ENCODE measurements at places on chromosomes 5 and 9.

- peak; percentile 69 for DNase-seq
Observed at GRCh38 chr5:1783216-1783554, 16.5 kb downstream of the MRPL36 start.

DNA sequence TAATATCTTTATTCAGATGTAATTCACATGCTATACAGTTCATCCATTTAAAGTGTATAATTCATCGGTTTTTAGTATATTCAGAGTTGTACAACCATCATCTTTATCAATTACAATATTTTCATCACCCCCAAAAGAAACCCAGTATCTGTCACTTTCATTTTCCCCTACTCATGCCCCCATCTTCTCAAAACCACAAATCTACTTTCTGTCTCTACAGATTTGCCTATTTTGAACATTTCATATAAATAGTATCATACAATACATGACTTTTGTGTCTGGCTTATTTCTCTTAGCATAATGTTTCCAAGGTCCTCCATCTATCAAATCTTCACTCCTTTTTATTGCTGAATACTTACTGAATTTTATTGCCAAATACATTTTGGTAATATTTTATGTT is 305.1 kb upstream of the SGCD start:
- DNase-seq = no peak

DNA sequence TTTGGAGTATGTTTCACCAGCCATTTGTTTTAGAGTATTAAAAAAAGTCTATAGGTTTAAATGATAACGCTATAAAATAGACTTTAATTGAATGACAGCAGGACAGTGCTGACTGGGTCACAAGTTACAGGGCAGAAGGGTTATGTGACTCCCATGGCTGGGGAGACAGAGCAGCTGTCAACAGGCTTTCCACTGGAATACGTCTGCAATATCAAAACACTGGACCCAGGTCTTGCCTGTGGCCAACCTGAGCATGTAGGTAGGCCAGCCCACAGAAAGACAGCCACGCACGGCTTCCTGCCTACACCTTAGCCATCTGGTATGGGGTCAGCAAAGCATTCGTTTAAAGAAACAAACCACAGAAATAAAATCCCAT is 80.7 kb downstream of the OTULIN start:
- DNase-seq = no peak

DNA sequence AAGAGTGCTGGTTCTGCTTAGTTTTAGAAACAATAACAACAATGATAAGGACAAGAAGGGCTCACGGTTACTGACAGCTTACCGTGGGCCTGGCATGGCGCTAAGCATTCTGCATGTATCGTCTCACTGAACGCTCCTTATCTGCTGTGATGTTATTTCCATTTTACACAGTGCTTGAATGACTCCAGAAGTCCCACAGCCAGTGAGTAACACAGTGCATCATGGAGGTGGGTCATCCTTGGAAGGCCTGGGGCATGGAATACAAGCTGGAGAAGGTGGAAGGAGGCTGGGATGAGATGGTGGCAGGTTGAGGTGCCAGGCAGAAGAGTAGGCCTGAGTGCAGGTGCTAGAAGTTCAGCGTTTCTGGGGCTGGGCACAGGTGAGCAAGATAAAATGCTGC is 36.5 kb upstream of the FAT2 start:
- no peak for DNase-seq

DNA sequence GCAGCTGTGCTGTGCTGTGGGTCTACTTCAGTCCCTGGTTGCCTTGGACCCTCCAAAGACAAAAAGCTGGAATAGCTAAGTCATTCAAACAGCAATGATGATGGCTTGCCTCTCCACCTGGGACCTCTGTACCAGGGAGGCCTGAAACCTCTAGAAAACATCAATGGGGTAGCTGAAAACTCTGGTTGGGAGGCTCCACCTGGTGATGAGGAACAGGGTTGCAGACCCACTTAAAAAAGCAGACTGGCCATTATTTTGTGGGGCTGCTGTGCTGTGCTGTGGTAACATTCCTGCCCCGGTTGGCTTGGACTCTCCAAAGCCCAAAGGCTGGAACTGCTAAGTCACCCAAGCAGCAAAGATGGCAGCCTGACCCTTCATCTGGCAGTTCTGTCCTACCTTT is 839.3 kb upstream of the ARRDC3 start:
- DNase-seq = no peak

DNA sequence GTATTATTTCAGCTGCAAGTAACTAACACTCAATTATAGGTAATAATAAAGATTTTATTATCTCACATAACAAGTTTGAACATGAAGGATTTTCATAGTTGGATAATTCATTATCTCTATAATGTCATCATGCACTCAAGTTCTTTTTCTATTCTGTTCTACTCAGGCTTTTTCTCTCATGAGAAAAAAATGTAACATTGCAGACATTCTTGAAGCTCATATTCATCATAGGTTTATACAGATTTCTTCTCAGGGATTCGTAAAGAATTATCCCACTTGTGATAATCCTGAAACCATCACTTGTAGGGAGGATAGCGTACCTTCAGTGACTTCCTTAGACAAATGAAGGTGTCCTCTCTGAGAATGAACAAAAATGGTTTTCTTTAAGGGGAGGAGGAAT is 150.3 kb downstream of the XRCC4 start:
- DNase-seq = no peak

GRCh38 chr5:133075572-133076536 is 24.0 kb downstream of the HSPA4 start:
- DNase-seq = no peak
